ENCODE measurements at places on chromosomes 2 and 18.

GRCh38 chr2:9313443-9313842, 106.8 kb downstream of the ASAP2 start:
- no peak for DNase-seq

DNA sequence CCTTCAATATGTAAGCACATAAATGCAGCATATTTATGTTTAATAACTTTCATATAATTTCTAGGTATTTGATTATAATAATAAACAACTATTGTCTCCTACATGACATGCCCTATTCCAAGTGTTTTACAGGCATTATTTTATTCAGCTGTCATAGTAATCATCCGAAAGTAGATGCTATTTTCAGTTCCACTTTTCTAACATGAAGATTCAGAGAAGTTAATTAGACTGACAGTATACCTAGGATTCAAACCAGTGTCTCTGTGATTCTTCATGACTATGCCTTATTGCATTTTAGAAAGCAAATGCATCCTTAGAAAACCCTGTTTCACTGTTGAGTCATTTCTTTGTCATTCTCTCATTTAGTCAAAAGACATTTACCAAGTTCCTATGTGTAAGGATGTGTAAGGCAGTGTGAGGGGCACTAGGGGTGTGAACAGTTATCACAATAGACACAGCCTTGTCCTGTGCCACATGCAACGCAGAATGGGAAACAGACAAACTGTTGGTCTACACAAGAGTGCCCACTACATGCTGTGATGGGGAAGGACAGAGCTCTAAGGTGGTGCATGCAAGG, 79.8 kb downstream of the DTNA start:
- no peak for DNase-seq

DNA sequence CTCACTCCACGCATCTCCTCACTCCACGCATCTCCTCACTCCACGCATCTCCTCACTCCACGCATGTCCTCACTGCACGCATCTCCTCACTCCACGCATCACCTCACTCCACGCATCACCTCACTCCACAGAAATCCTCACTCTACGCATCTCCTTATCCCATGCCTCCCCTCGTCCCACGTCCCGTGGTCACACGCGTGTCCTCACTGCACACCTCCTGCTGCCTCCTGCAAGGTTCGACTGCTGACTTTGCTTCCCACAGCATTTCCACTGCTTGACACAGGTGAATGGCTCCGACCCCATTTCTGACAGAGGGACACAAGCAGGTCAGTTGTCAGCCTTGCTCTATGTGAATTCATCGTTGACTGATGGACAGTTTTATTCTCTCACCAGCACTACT, 103.0 kb downstream of the USP40 start:
- no peak for DNase-seq

DNA sequence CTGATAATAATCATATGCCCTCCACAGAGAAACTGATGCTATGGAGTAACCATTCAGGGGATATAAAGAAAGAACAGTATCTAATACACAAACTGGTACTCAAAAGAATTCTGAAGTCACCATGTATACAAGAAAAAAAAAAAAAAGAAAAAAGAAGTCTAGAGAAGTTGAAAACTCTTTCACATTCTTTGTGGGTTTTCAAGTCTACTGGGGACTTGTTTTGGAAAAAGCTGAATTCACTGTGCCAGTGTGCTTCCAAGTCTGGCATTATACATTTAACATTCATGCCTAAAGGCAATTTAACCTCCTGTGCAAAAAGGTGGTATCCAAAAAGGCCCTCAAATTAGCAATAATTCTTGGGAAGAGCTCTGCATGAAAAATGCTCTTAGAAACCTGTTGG, 94.8 kb upstream of the ITGB6 start:
- no peak for DNase-seq

DNA sequence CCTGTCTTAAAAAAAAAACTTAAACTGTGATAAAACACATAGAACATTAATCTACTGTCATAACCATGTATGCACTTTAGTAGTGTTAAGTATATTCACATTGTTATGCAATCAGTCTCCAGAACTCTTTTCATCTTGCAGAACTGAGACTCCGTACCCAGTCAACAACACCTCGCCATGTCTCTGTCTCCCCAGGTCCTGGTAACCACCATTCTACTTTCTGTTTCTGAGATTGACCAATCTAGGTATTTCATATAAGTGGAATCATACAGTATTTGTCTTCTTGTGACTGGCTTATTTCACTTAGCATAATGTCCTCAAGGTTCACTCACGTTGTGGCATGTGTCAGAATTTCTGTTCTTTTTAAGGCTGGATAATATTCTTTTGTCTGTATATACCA, 290.8 kb upstream of the CXCR4 start:
- DNase-seq: no peak
